Type B pancreatic cell (in vitro differentiated cells): ENCODE measurements at places on chromosomes 11 and 22.

- no peak for DNase-seq
- no peak overlapping the region for H3K27ac ChIP-seq
- no peaks in the 10 kb centered on the region for H3K4me1 ChIP-seq
- no peaks in the 10 kb centered on the region for H3K27me3 ChIP-seq
Measured at GRCh38 chr11:59992425-59992824, 24.6 kb upstream of the OOSP4B start.

DNA sequence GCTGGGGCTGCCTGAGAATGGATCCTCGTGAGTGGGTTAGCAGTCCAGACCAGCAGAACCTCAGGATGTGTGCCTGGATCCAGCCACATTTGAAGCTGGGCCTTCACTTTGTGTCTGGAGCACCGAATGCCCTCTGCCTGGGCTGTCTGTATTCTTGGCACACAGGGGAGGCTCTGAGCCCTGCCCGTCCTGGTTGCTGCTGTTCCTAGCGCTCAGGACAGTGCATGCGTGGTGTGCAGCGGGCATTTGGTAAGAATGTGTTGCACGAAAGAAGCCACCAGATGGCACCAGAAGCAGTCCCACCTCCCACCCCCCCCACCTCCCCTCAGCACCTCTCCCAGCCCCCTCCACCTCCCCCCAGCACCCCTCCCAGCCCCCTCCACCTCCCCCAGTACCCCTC lies 4.1 kb upstream of the MAPK11 start:
- H3K4me1 ChIP-seq, result no peaks in the 10 kb centered on the region
- H3K27me3 ChIP-seq, result peaks cover under 1% of the 10 kb centered on the region
- peaks cover 6% of the 10 kb centered on the region for H3K36me3 ChIP-seq

DNA sequence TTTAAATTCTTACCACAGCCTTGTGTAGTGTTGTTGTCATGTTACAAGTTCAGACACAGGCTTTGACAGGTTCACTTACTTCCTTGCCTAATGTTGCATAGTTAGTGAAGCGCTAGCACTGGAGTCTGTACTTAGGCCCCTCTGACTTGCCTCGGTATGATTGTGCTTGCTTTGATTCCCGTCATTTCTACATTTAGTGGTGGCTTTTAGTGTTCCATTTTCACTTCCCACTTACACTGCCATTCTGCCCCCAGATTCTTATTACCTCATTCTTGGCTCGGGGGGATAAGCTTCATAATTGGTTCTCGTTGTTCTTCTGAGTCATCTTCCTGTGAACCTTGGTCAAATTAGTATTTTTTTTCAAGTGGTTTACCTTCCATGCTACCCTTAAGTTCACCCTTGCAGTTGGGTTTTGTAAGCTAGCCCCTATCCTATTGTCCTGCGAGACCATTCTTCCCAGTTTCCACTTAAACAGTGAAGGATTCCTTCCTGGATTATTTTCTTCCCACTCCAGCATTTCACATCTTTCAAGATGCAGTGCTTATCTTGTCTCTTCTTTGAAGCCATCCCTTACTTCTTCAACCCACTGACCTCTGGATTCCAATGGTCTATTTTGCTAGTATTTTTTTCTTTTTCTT lies 68.7 kb downstream of the DDX10 start:
- H3K4me1 ChIP-seq, result peaks cover 25% of the 10 kb centered on the region
- no peak for DNase-seq
- H3K36me3 ChIP-seq, result peaks cover 21% of the 10 kb centered on the region

GRCh38 chr22:42256930-42257329 lies 13.5 kb downstream of the TCF20 start:
- H3K36me3 ChIP-seq, result peaks cover 7% of the 10 kb centered on the region
- peaks cover 40% of the 10 kb centered on the region for H3K4me1 ChIP-seq
- no peak overlapping the region for H3K4me3 ChIP-seq

DNA sequence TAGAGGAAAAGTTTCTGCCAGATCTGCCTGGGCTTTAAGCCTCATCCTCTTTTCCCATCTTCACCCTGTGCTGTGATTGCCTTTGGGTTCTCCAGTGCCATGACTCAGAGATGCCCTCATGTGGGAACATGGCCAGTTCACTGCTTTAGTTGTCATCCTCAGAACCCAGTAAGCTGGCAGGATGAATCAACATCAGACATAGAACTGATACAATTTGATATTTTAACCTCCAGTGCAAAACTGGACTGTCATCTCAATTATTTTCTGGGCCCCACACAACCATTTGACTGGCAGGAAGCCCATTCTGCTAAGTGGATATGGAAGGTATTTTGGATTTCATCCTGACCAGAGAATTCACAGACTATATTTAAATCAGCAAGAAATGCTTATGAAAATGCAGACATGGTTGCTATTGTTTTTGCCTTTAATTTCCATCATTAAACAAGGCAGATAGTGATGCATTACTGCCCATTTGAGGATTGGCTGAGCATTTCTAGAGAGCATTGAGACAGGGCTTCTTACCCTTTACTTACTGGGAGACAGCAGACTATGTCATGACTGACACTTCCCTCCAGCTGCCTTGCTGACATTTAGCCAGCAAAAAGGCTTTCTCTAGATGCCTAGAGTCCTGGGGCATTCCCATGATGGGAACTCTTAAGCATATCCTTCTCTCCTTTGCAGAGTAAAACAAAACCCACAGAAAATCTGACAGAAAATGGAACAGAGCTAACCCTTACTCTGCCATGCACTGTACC lies 327.1 kb upstream of the MTNR1B start:
- no peak overlapping the region for H3K27ac ChIP-seq
- H3K4me3 ChIP-seq, result no peak overlapping the region
- DNase-seq, result no peak
- no peaks in the 10 kb centered on the region for H3K27me3 ChIP-seq
- H3K4me1 ChIP-seq, result peaks cover 25% of the 10 kb centered on the region

DNA sequence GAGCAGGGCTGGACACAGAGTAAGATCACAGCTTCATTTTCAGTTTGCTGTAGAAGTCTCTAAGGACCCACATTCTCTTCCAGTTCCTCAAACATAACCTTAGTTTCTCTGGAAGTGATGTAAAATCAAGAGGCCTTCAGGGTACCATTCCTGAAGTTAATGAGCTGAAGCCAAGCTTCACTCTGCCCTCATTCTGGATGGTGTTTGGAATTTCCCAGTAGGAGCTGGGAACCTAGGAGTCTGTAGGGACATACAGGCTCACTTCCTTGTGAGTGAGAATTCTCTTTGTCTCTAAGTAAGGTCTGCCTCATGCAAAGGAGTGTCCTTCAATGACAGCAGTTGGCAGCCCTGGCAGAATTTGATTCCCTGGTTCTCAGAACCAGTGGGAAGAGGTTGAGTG lies 142.4 kb upstream of the NARS2 start:
- H3K4me1 ChIP-seq, result peaks cover 20% of the 10 kb centered on the region
- peak overlapping the region; percentile 75 for H3K27ac ChIP-seq
- H3K4me3 ChIP-seq, result no peak overlapping the region
- no peak for DNase-seq

DNA sequence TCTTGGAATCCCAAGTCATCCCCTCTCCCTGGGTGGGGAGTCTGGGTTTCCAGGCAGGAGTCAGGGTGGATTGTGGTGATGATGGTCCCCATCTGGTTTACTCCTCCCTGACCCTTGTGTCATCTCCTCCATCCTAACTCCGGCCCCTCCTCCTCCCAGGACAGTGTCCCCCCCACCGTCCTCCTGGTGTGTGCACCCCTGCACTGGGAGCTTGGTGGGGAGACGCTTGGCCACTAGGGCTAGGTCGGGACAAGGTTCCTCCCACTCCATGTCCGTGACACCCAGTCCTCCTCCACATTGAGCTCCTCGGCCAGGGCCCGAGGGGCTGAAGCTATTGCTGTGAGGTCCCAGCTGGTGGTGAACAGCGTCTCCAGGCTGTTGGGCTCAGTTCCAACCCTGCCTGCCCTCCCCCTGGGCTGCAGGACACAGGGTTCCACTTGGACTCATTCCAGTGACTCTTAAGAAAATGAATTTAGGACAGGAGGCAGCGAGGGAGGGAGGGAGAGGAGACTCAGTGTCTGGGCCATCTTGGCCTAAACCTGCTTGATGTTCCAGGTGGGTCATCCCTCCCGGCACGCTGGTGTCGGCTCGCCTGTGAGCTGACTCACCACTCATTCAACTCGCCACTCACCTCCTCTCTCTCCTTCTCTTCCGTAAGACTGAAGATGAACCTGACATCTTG lies 433.2 kb downstream of the TBC1D22A start:
- no peaks in the 10 kb centered on the region for H3K27me3 ChIP-seq
- no peak overlapping the region for H3K27ac ChIP-seq
- DNase-seq, result no peak
- no peak overlapping the region for H3K4me3 ChIP-seq
- H3K36me3 ChIP-seq, result peaks cover 4% of the 10 kb centered on the region
- H3K4me1 ChIP-seq, result no peaks in the 10 kb centered on the region

GRCh38 chr22:46045459-46046298 lies 68.7 kb upstream of the WNT7B start:
- no peak overlapping the region for H3K27ac ChIP-seq
- H3K4me3 ChIP-seq, result peak overlapping the region; percentile 66
- peaks cover 32% of the 10 kb centered on the region for H3K27me3 ChIP-seq
- no peak for DNase-seq
- H3K4me1 ChIP-seq, result no peaks in the 10 kb centered on the region
- H3K36me3 ChIP-seq, result no peaks in the 10 kb centered on the region

GRCh38 chr11:44418456-44418830 lies 108.5 kb upstream of the ALX4 start:
- H3K4me1 ChIP-seq, result peaks cover 21% of the 10 kb centered on the region
- peak overlapping the region; percentile 54 for H3K27ac ChIP-seq
- H3K36me3 ChIP-seq, result no peaks in the 10 kb centered on the region
- peaks cover 41% of the 10 kb centered on the region for H3K27me3 ChIP-seq
- H3K4me3 ChIP-seq, result no peak overlapping the region

GRCh38 chr11:1150769-1151365 lies 6.9 kb upstream of the MUC5AC start:
- no peak overlapping the region for H3K4me3 ChIP-seq
- peaks cover 13% of the 10 kb centered on the region for H3K27me3 ChIP-seq
- H3K36me3 ChIP-seq, result no peaks in the 10 kb centered on the region
- H3K4me1 ChIP-seq, result peaks cover 5% of the 10 kb centered on the region

DNA sequence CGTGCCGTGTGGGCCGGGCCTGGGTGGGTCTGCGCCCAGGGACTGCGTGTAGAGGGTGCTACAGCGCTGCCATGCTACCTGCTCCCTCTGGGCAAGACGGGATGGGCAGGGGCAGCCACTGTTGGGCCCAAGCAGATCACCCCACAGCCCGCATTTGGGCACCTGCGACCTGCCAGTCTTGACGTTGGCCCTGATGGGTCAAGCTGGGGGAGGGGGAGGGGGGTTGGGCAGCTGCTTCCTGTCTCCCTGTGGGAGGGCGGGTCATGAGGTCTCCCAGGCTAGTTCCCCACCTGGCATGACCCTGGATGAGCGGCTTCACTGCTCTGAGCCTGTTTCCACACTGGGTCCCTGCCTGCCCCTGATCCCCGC lies 2.8 kb upstream of the RPS19BP1 start:
- no peak overlapping the region for H3K4me3 ChIP-seq
- peaks cover 2% of the 10 kb centered on the region for H3K27me3 ChIP-seq
- no peaks in the 10 kb centered on the region for H3K36me3 ChIP-seq
- H3K27ac ChIP-seq, result no peak overlapping the region
- no peak for DNase-seq

DNA sequence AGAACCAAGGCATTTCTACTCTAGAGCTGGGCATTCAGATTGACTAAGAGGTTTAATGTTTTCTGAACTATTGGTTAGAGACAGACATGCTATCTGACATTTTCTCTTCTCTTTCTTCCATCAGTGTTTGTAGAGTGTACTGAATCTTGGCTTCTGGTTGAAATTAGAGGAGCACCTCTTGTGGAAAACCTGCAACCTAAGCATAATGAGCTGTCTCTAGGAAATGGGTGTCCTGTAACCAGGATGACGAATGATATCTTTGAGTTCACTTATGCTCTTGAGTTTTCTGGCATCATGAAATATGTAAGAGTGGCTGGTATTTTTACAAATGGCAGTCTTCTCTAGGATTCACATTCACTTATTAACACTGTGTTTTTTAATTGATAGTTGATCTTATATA lies 19.4 kb downstream of the OOSP4A start:
- no peak overlapping the region for H3K27ac ChIP-seq
- H3K4me3 ChIP-seq, result no peak overlapping the region
- H3K36me3 ChIP-seq, result no peaks in the 10 kb centered on the region
- no peak for DNase-seq

DNA sequence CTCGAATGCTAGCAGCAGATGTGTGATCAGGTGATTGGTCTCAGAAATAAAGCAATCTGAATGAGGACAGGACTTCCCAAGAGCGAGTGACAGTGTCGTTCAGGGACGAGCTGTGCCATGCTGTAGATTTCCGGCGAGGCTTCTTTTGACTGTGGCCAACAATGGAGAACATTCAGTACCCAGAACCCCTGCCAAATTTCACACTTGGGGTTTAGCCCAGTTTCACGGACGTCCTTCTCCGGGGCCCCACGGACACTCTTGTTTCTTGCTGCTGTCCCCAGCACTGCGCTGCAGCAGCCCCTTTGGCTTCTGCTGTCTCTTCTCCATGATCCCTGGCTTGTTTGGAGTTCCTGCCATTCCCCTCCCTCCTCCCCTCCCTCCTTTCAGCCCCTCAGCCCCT lies 115.1 kb upstream of the GRAMD1B start:
- no peak overlapping the region for H3K4me3 ChIP-seq
- DNase-seq, result no peak
- no peaks in the 10 kb centered on the region for H3K36me3 ChIP-seq

DNA sequence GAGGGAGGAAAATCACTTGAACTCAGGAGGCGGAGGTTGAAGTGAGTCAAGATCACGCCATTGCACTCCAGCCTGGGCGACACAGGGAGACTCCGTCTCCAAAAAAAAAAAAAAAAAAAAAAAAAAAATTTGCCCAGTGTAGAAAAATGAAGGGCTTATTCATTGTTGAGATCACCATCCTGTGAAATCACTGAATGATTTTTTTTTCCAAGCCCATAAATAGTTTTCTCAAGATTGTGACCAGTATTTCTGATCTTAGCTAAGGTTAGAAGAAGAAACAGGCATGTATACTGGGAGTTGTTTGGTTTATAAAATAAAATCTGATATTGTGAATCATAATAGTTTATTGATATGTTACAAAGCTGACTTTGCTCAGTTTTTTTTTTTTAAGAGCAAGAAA lies 269.4 kb downstream of the CADM1 start:
- no peak overlapping the region for H3K4me3 ChIP-seq
- no peak for DNase-seq
- no peaks in the 10 kb centered on the region for H3K4me1 ChIP-seq

DNA sequence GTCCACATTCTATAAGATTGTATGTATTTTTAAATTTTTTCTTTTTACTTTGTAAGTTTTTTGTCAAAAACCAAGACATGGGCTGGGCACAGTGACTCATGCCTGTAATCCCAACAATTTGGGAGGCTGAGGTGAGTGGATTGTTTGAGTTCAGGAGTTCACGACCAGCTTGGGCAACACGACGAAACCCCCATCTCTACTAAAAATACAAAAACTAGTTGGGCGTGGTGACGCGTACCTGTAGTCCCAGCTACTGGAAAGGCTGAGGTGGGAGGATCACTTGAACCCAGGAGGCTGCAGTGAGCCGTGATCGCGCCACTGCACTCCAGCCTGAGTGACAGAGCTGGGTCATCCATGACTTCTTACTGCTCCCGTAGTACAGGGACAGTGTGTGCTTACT lies 84.8 kb upstream of the PRDM11 start:
- peaks cover 19% of the 10 kb centered on the region for H3K4me1 ChIP-seq
- H3K27me3 ChIP-seq, result peaks cover 1% of the 10 kb centered on the region
- no peak for DNase-seq
- H3K4me3 ChIP-seq, result no peak overlapping the region
- no peak overlapping the region for H3K27ac ChIP-seq

GRCh38 chr11:64694821-64695365 lies 28.1 kb downstream of the NRXN2 start:
- no peak for DNase-seq
- H3K27ac ChIP-seq, result peak overlapping the region; percentile 55
- peaks cover 86% of the 10 kb centered on the region for H3K27me3 ChIP-seq
- peaks cover 6% of the 10 kb centered on the region for H3K4me1 ChIP-seq
